Iris pigment epithelial cell (primary cell): ENCODE measurements at places on chromosomes 2 and 18.

DNA sequence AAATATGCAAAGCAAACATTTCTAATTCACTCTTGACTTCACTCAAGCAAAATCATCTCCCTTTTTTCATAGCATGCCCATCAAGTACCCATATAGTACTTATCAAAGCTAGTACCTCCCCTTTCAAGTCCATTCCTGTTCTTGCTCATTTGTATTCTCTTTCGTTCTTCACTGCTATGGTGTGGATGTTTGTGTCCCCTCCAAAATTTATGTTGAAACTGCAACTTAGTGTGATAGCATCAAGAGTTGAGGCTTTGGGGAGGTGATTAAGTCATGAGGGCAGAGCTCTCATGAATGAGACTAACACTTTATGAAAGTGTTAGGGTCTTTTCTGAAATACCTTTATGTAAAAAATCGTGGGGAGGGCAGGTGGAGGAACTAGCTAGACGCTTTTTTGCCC, 52.9 kb downstream of the RNU4ATAC start:
- DNase-seq = no peak

DNA sequence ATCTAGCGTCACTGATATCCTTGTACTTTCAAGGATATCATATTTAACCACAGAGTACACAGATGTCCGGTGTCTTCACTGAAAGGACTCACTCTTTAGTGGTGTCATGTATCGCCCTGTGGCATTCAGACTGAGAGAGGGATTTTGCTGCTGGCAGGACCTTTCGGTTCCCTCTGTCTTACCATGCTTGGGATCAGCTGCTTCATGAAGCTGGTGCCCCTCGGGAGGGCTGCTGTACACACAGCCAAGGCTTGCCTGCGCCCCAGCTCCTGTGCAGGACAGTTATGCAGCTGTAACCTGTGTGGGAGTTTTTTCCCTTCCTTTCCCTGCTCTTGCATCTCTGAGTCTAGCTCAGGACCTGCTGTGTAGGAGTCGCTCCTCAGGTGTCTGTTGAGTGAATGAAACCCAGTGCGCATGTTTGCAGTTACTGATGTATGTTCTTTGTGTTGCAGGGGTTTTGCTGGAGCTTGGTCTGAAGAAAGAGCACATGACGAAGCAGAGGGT, 64.4 kb downstream of the GREB1 start:
- peak; percentile 16 for DNase-seq

DNA sequence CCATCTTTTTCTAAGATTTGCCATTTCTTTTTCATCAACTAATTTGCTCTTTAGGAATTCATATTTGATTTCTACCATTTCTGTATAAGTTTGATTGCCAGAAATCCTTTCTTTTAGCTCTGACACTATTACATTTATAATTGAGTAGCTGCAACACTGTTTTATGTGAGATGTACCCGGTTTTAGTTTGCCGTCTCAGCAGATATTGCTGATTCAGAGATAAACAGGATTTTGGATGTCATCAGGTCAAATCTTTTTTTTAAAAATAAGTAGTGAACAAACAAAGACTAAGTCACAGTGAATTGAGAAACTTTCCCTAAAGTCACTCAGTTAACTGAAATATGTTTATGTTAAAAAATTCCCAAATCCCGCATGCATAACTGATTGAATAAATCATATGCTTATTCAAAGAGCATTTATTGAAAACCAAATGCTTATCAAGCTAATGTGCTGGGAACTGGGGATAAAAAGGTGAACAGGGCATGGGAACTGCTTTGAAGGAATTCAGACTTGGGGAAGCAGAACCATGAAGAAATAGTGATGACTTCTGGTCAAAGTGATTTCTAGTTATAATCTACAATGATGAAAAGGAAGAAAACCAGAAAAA, 19.5 kb upstream of the CCDC102B start:
- DNase-seq = peak; percentile 92

DNA sequence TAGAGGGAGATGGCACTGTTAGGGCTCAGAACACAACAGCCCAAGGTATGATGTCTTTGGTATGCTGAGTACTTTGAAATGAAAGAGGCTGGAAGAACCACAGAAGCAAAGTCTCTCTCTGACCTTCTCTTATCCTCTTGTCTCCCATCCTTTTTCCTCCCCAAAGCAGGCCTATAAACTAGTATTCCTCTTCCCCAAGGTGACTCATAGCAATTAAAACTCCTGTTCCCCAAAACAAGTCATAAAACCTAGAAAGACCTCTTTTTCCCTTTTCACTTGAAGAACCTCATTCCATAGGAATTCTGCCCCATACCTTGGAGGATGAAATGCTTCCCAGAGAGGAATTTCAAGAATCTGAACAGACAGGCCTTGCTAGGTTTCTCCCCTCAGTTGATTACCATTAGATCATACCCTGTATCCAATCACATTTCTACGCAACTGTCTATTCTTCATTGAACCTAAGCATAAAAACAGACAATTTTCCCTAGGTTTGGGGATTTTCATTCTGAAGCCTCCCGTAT, 25.7 kb downstream of the MDH1 start:
- peak; percentile 41 for DNase-seq

- no peak for DNase-seq
These were observed 36.4 kb downstream of the SLC20A1 start for GRCh38 chr2:112682101-112682500.

- no peak for DNase-seq
These were observed 86.7 kb upstream of the THUMPD2 start for GRCh38 chr2:39865751-39866150.

DNA sequence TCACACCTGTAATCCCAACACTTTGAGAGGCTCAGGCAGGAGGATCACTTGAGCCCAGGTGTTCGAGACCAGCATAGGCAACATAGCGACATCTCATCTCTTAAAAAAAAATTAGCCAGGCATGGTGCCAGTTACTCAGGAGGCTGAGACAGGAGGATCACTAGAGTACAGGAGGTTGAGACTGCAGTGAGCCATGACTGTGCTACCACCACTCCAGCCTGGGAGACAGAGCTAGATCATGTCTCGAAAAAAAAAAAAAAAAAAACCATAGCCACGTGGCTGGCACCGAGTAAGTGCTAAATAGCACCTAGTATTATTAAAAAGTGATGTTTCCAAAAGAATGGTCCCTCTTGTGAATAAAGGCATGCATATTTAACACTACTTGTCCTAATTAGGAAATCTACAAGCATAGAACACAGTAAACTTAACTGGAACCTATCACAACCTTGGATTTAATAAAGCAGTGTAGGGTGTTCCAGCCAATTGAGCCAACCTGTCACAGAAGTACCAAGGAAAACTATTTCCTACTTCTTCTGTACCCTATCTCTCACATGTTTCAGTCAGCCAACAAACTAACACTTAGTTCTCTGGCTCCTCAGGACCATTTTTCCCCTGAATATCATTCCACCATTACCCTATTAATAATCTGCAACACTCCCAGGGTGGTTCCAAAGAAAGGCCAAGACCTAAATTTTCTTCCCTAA, 8.8 kb downstream of the RAB1A start:
- DNase-seq = no peak

DNA sequence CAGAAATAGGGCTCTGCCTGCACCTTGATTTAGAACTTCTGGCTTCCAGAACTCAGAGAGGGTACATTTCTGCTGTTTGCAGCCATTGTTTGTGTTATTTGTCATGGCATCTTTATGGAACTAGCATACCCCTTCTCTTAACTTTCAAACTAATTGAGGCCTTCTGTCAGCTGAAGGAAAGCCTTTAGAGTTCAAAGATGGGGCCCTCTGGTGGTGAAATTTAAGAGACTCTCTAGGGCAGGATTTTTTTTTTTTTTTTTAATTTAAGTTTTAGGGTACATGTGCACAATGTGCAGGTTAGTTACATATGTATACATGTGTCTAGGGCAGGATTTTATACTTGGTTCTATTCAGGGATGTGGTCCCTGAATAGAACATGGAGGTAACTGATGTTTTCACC, 260.6 kb upstream of the LINC00305 start:
- DNase-seq = no peak

DNA sequence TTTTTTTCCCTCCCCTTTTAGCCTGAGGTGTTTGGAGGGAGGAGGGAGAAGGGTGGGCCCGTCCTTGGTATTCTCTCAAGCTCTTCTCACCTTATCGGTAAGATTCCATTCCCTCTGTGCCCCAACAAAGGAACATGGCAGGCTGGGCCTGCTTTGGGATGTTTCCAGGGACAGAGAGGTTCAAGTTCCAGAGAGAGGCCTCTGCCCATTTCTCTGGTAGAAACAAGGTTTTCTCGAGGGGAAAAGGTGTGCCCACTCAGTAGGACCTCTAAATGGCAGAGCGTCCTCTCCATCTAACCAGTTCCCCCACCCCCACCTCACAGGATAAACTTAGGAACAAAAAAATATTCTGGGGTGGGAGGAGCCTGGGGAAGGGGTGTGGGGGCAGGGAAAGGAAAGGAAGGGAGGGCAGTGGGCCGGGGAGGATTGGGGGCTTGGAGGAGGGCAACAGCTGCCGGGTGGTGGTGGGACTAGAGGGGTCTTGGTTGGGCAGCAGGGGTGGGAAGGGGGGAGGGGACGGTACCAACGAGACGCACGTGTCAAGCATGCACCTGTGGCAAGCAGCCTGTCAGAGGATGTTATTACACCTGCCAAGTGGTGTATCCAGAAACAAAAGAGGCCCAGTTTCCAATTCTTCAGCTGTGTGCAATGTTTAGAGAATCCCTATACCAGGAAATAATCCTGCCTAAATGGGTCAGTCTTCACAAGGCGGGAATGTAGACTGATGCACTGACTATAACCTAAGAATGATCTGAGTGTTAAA, 2.1 kb downstream of the PCBP1 start:
- peak; percentile 25 for DNase-seq

DNA sequence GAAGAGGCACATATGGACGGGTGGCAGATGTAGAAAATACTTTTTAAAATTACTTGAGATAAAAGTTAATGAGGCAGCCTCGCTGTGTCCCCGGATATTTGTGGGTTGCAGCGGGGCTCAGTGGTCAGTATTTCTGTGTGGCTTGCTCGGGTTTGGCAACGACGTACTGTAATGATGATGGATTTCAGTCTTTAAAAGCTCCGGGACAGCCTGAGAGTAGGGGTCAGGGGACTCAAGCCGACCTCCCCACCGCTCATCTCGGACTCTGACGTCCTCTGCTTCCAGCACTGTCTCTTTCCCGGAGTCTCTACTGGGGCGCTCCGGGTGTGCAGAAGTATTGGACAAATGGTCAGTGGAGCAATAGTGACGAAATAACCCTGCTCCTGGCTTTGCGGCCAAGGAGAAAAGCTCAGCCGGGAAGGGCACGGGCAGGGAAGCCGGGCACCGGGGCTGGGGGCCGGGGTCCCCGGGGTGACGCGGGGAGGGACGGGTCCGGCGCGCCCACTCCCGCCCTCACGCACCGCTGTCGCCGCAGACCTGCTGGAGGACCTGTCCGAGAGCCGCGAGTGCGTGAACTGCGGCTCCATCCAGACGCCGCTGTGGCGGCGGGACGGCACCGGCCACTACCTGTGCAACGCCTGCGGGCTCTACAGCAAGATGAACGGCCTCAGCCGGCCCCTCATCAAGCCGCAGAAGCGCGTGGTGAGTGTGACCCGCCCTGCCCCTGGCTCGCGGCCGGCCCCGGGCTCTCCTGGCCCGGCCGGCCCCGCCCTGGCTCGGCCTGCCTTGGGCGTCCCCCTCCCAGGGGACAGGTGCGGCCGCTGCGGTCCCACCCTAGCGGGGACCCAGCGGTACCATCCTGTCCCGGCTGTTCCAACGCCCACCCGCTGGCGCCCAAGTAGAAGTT, 7.3 kb downstream of the GATA6 start:
- peak; percentile 59 for DNase-seq

DNA sequence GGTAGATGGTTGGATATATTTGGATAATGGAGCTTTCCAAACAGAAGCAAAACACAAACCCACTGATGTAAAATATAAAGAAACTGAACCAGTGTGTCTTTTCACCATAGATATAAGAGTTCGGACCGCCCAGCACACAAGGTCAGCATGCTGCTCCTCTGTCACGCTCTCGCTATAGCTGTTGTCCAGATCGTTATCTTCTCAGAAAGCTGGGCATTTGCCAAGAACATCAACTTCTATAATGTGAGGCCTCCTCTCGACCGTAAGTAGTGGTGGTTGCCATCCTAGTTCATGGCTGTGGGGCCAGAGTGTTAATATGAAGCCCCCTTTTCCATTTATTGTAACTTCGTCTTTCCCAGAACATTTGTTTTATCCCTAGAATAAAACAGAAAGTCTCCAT, 125.2 kb upstream of the LYPD6 start:
- DNase-seq = no peak
